ENCODE measurements at places on chromosomes 7 and 10.

DNA sequence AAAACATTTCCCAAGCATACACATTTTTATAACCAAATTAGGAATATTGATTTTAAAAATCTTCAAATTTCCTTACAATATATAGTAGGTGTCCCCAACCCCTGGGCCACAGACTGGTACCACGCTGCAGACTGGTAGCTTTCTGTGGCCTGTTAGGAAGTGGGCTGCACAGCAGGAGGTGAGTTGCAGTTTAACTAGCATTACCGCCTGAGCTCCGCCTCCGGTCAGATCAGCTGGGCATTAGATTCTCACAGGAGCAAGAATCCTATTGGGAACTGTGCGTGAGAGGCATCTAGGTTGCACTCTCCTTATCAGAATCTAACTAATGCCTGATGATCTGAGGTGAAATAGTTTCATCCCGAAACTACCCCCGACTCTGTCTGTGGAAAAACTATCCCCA, 62.1 kb downstream of the ZWINT start:
- DNase-seq: no peak

DNA sequence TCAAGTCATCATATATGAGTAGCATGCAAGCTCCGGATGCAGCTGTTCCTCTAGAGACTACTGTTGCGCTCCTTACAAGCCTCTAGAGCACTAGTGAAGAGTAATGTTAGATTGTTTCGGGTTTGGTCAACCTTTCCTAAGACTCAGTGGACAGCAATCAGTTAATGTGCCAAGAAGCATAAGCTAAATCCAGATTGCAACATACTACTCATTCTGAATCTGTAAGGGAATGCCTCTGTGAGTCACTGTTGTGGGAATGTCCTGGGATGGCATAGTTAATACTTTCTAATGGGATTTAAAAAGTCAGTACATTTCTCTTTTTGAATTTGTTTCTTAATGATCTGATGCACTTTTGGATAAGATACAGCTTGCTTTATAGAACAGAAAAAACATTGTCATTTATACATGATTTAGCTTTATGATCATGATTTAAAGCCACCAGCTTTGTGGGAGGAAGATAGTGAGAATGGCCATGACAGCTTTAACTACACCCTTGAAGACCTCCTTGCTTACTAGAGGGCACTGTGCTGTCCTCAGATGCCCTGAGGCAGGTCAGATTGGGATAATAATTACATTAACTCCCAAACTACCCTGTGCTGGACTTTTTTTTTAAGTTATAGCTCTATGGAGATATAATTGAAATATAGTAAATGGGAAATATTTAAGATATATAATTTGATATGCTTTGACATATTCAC, 138.4 kb downstream of the SDK1 start:
- DNase-seq: peak; percentile 72

- no peak for DNase-seq
These were observed 102.1 kb upstream of the ZNF746 start for GRCh38 chr7:149599636-149600206.

DNA sequence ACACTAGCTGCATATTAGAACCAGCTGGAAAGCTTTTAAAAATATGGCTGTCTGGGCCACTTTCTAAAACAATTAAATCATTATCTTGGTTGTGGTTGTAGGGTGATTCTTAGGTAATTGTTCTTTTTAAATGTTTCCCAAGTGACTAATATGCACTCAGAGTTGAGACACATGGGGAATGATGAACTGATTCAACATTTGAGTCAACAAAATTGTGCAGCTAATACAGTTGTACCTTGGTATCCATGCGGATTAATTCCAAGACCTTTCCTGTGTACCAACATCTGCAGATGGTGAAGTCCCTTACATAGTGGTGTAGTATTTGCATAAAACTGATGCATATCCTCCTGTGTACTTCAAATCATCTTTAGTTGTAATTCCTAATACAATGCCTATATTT, 242.2 kb downstream of the ATRNL1 start:
- no peak for DNase-seq

GRCh38 chr7:151025924-151026671, 1.8 kb upstream of the ATG9B start:
- no peak for DNase-seq

- no peak for DNase-seq
These were observed 124.9 kb downstream of the CYP26A1 start for GRCh38 chr10:93198401-93199131.

GRCh38 chr10:32889631-32890212, 68.3 kb downstream of the ITGB1 start:
- DNase-seq: no peak

DNA sequence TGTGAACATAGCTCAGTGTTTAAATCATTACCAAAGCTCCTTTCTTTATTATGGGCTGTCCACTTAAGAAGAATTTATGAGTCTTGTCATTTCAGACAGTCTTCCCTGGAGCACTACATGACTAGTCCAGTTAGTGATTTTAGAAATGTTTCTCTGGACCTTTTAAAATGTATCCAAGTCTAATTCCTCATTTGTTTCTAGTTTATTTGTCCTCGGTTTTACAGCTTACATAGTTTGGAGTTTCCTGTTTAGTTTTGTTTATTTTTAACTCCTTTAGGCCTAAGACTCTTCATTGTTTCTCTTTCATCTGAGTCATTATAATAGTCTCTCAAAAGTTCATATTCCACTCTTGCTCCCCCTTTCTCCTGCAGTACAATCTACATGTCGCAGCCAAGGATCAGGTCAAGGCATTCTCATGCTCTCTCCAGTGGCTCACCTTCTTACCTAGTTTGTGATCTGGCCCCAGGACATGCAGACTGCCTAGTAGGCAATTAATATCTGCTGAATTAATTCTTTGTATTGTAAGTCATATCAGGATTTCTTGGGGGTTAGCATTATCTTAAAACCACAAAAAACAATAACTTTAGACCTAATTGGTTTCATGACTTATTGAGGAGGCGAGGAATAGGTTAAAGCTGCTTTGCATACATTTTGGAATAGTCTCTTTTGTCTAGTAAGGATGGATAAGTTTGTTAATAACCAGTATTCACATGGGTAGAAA, 93.8 kb downstream of the MAPK8 start:
- DNase-seq: no peak

- no peak for DNase-seq
These were observed 52.2 kb downstream of the GPAM start for GRCh38 chr10:112131346-112131745.

GRCh38 chr7:133501771-133502170, 248.9 kb downstream of the EXOC4 start:
- no peak for DNase-seq

DNA sequence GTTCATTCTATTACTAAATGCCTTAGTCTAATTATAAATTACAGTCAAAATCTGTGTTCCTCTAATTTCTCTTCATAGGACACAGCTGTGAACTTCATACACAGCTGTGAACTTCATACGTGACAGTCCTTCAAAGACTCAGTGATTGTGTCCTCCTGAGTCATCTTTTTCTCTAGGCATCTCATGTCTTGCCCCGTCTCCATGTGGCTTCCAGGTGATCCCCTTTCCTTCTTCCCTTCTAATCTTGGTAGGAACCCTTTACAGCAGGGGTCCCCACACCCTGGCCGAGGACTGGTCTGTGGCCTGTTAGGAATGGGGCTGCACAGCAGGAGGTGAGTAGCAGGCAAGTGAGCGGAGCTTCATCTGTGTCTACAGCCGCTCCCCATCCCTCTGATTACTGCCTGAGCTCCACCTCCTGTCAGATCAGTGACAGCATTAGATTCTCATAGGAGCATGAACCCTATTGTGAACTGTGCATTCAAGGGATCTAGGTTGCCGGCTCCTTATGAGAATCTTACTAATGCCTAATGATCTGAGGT, 14.0 kb upstream of the EIF5AL1 start:
- no peak for DNase-seq

DNA sequence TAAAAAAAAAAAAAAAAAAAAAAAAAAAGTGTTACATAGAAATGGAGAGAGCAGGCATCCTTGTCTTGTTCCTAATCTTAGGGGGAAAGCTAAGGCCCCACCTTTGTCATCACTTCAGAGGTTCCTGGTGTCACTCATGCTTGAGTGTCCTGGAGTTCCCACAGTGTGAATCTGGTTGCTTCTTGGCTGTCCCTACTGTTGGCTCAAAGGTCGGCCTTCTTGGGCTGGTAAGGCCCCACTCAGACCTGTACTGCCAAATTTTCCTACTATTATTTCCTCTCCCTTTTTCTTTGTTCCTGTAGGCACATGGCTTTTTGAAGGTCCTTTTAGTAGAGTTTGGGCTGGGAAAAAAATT, 21.5 kb downstream of the OPTN start:
- no peak for DNase-seq

- DNase-seq: no peak
These were observed 29.7 kb upstream of the DDC start for GRCh38 chr7:50594734-50595485.

DNA sequence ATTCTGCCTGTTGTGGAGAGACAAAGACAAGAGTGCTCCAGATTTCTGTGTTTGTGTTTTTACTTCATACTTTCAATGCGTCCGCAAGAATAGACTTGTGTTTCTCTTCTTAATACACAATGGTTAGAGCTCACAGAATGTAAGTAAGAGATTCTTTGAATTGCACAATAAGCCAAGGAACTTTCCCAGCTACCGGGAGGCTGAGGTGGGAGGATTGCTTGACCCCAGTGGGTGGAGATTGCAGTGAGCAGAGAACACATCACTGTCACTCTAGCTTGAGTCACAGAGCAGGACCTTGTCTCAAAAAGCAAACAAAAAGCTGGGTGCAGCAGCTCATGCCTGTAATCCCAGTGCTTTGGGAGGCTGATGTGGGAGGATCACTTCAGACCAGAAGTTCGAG, 250.7 kb upstream of the MYO3A start:
- DNase-seq: no peak

- no peak for DNase-seq
These were observed 122.8 kb downstream of the THSD7A start for GRCh38 chr7:11709196-11709595.

DNA sequence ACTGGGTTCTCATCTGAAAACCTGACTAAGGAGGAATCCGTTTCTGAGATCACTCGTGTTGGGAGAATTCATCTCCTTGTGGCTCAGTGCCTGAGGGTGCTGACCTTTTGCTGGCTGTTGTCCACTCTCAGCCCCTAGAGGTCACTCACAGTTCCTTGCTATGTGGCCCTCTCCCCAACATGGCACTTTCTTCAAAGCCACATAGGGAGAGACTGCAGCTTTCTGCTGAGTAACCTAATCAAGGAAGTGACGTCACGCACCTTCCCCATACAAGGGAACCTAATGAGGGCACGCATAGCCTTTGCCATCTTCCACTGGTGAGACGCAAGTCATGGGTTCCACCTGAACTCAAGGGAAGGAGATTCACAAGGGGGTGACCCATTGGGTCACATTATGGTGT, 23.2 kb downstream of the STEAP1B start:
- DNase-seq: no peak

GRCh38 chr7:106067678-106068077, 44.4 kb downstream of the SYPL1 start:
- no peak for DNase-seq
